ENCODE measurements at places on chromosomes 12 and 14.

DNA sequence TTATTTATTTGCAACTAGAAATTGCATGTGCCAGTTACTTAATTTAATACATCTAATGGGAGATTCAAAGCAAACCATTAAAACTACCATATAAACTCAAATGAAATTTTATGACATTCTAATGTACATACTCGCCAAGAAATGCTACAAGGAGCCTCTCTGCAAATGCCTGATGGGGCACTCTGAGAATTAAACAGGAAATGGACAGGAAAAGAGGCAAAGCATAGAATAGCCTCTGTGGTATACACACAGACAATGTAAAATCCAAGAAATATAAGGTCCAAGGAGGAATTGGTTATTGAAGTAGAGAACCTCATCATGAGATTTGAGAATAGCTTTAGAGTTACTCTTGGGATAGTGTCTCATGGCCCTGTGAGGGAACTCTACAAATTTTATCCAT, 41.2 kb downstream of the RAB21 start:
- DNase-seq = no peak

GRCh38 chr12:27754795-27755194, 25.2 kb upstream of the KLHL42 start:
- DNase-seq = no peak

DNA sequence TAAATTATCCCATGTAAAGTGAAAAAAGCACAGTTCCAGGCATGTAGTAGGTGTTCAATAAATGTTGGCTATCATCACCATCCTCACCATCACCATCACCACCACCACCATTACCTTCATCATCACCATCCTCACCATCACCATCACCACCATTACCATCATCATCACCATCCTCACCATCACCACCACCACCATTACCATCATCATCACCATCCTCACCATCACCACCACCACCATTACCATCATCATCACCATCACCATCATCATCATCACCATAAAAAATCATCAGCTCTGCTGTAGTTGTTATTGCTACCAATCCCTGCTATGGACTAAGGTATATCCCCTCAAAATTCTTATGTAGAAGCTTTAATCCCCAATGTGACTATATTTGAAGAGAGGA, 15.1 kb downstream of the ISCU start:
- DNase-seq = no peak

DNA sequence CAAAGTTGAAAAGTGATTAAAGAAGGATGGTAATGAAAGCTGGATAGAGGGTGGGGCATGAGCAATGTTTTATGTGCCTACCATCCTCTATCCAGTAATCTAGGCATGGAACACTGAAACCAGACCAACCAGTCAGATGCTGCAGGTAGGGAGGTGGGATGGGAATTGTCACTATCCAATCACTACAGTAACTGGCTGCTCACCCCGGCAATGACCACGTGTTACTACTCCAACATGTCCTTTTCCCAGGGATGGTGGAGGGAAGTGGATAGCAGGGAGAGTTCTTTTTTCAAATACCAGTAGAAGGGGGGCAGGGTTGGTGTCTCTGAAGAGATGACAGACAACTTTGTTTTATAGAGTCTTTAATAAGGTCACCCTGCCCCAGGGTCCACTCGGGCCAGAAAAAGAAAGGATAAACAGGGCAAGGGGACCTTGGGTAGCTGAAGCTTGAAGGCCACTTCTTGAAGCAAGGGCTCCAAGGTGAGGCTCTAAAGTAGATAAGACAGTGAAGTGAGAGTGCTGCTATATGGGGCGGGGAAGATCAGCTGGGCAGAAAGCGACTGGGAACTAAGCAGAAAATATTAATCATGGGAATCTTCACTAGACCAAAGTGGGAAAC, 14.7 kb upstream of the CDH24 start:
- no peak for DNase-seq

- no peak for DNase-seq
Measured at GRCh38 chr12:122537021-122537420, 10.0 kb downstream of the KNTC1 start.

DNA sequence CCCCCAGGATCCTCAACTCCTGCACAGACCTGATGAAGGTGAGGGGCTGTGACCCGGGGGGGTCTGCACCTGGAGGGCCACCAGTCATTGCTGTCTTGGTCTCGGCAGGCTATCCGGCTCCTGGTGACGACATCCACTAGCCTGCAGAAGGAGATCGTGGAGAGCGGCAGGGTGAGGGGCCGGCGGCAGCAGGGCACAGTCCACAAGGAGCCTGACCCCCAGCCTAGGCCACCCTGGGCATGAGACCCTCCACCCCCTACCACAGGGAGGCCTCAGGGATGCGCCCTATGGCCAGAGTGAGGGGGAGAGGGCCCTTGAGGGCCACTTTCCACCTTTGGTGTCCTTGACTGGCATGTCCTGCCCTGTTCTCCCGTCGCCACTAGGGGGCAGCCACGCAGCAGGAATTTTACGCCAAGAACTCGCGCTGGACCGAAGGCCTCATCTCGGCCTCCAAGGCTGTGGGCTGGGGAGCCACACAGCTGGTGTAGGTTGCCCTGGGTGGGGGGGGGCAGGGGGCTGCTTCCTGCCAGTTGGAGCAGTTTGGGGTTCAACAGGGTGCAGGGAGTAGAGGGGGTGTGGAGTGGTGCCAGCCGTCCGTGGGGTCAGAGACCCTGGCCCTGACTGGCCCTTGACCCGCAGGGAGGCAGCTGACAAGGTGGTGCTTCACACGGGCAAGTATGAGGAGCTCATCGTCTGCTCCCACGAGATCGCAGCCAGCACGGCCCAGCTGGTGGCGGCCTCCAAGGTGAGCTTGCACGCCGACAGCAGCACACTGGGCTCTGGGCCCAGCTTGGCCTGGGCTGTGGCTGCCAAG, 25.0 kb downstream of the HIP1R start:
- peak; percentile 46 for DNase-seq

- no peak for DNase-seq
Measured at GRCh38 chr12:64670919-64671639, 60.8 kb downstream of the RASSF3 start.

GRCh38 chr12:43737646-43738045, 20.9 kb downstream of the PUS7L start:
- DNase-seq = no peak

DNA sequence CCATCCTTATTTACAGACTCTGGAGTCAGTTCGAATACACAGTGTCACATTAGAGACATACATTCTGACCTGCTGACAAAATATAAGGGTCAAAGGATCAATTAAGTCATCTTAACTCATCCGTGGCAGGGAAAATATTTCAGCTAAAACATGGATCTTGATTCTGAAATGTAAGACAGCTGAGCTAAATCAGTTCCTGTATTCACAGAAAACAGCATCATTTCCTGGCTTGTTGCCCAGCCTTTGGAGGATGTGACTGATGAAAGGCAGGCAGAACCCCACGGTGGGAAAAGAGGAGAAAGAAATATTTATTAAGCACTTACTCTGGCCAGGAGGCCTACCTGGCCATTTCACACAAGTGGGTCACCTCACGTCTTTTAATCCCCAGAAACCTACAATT, 101.9 kb downstream of the GAS2L3 start:
- DNase-seq = peak; percentile 58

DNA sequence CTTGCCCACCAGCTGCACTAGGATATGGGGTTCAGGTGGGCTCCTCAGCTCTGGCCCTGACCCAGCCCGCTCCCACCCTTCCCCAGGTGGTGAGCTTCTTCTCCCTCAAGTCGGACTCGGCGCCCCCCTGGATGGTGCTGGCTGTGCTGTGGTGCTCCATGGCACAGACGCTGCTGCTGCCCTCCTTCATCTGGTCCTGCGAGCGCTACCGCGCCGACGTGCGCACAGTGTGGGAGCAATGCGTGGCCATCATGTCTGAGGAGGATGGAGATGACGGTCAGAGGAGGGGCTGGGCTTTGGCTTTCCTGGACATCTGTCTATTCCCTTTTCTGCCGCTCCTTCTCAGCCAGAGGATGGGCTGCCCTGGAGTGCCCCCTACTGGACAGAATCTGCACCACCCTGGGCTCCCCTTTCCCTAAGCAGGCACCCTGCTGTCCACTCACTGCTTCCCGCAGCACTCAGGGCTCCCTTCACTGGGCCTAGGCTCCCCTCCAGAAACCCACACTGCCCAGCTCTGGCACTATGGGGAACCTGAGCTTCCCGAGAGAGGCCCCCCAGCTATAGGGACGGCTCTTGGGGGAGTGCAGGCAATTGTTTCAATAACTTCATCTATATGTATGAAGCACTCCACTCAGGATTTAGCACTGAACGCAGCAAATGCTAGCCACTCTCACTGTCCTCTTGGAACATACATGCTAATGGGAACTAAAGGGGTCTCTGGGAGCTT, 2.6 kb upstream of the P3H3 start:
- peak; percentile 48 for DNase-seq

GRCh38 chr14:79670811-79671210, 540.5 kb downstream of the DIO2 start:
- no peak for DNase-seq

- DNase-seq = no peak
Measured at GRCh38 chr12:90682398-90682797, 272.6 kb downstream of the CCER1 start.

- DNase-seq = peak; percentile 69
Measured at GRCh38 chr12:113152835-113153814, 3.6 kb downstream of the CFAP73 start.

GRCh38 chr12:87836190-87836589, 193.0 kb downstream of the C12orf50 start:
- DNase-seq = no peak

DNA sequence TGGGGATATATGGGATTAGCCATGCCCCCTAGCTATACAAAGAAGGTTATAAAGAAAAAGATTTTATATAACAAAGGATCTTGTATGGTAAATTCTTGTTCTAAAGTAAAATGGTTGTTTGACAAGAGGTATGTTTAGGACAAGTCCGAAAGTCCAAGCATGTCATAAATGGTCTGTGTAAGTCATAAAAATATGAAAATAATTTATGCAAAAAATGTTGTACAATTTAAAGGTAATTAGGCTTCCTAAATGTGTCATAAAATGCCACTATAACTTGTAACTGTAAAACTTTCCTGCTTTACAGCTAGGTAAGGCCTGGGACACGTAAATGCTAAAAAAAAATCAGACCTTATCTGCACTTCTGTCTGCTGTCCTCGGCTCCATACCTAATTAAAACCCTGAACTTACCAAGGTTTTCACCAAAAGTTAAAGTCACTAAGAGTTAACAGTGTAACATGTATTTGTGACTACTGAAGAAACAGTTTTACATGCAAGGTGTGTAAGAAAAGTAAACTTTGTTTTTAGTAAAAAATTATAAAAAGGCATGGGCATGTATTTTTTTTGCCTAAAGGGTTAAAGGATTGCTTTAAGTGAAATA, 110.0 kb upstream of the RESF1 start:
- DNase-seq = no peak

DNA sequence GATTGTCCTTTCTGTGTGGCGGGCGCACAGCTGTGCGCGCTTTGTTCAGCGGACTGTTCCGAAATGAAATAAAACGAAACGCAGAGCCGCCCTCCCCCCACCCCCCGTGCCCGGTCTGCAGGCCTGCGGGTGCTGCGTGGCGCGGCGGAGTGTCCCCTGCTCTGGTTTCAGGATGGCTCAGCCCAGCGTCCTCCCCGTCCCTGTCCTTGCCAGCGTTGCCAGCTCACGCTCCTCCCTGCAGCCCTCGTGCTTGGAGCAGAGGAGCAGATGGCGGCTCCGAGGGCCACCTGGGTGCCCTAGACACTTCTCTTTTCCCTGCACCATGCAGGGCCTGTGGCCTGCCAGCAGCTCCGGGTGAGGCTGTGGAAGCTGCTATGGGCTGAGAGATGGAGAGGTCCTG, 17.5 kb upstream of the BEGAIN start:
- DNase-seq = no peak

GRCh38 chr12:91994208-91994797, 151.3 kb downstream of the BTG1 start:
- no peak for DNase-seq

- DNase-seq = no peak
Measured at GRCh38 chr12:79423560-79423959, 267.2 kb downstream of the PAWR start.

GRCh38 chr12:40474630-40475029, 217.6 kb upstream of the CNTN1 start:
- no peak for DNase-seq

Data from NCI-H2029 (cell line).